ENCODE measurements at places on chromosomes 6 and 20.
A peak's percentile ranks its signal among the peaks of the same experiment; 100 is the strongest.

- H3K27ac ChIP-seq, result no peak overlapping the region
- peak; percentile 51 for DNase-seq
Measured at GRCh38 chr20:17854307-17854903, 114.2 kb downstream of the SNX5 start.

DNA sequence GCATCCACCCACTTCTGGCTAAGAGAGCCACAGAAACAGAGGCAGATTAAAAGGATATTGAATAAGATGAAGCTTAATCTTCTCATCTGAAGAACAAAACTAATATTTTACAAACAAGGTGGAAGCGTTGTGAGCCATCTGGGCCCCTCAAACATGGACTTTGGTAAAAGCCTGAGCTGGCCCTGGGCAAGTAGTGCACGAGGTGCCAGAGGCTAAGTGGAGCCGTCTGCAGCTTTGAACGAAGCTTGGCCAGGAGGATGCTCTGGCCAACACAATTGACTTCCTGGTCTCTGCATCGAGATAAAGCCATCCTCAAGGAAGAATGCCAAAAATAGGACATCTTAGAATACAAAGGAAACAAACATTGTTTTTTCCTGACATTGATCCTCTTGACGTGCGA, 53.2 kb upstream of the PLEKHG1 start:
- H3K27ac ChIP-seq, result no peak overlapping the region
- no peaks in the 10 kb centered on the region for H3K4me1 ChIP-seq
- no peaks in the 10 kb centered on the region for H3K36me3 ChIP-seq
- no peak for DNase-seq

DNA sequence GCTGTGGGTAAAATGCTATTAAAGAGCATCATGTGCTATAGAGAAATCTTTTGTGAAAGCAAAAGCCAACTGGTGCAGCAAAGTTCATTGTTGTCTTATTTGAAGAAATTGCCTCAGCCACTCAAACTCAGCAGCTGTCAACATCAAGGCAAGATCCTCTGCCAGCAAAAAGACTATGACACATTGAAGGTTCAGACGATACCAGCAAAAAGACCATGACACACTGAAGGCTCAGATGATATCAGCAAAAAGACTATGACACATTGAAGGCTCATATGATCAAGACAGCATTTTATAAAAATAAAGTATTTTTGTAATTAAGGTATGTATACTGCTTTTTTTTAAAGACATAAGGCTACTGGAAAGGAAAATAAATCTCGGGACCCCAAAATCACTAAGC, 118.4 kb upstream of the RUNX2 start:
- H3K4me3 ChIP-seq, result no peak overlapping the region
- H3K4me1 ChIP-seq, result no peaks in the 10 kb centered on the region
- no peak overlapping the region for H3K27ac ChIP-seq
- no peaks in the 10 kb centered on the region for H3K36me3 ChIP-seq

- H3K27ac ChIP-seq, result no peak overlapping the region
- no peaks in the 10 kb centered on the region for H3K4me1 ChIP-seq
- DNase-seq, result no peak
- H3K36me3 ChIP-seq, result peaks cover 15% of the 10 kb centered on the region
- no peaks in the 10 kb centered on the region for H3K27me3 ChIP-seq
- H3K4me3 ChIP-seq, result no peak overlapping the region
Measured at GRCh38 chr6:107066697-107067659, 39.0 kb downstream of the MTRES1 start.

DNA sequence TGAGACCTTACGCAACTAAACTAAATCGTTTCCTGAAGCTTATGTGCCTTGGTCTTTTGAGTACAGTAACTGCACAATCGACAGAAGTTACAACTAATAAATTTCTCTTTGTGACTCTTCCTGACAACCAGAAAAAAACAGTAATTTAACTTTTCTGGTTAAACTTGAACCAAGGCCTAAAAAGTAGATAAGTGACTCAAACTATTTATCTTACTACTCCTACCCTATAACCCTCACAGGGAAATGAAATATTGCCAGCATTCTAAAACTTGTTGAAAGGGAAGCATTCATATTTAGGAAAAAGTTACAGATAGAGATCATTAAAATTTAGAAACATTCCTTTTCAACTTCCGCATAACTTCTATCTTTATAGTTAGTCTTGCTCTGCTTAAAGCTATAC, 1034.4 kb downstream of the EYS start:
- H3K36me3 ChIP-seq, result no peaks in the 10 kb centered on the region
- H3K4me1 ChIP-seq, result no peaks in the 10 kb centered on the region
- H3K4me3 ChIP-seq, result no peak overlapping the region
- no peak for DNase-seq
- no peaks in the 10 kb centered on the region for H3K27me3 ChIP-seq
- H3K27ac ChIP-seq, result no peak overlapping the region

- peaks cover 9% of the 10 kb centered on the region for H3K4me1 ChIP-seq
- H3K4me3 ChIP-seq, result no peak overlapping the region
- no peak for DNase-seq
- no peaks in the 10 kb centered on the region for H3K27me3 ChIP-seq
- H3K36me3 ChIP-seq, result no peaks in the 10 kb centered on the region
Measured at GRCh38 chr20:23654000-23654399, 16.2 kb upstream of the CST3 start.

DNA sequence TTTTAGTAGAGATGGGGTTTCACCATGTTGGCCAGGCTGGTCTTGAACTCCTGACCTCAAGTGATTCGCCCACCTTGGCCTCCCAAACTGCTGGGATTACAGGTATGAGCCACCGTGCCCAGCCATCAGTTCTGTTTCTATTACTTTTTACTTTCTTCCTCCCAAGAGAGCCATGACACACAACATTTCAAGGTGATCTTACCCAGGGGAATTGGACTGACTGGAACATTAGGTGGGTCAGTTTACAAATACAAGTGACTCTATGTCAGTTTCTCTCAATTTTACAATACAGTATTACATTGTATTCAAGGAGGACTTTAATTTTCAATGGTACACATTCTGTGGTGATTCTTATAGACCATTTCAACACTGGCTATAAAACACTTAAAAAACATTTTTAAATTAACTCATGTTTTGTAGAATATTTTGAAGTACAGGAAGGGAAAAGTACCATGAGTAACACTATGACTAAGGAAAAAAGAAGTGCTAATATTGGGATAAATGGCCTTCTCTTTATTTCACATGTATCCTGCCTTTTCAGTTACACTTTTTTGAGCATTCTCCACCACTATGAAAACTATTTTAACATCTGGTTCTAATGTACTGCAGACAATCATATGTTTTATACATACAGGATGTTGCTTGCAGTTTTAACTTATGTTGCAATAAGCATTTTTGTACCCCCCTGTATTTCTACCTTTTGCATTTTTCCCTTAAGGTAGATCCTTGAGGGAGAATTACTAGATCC, 8.4 kb downstream of the TPBG start:
- no peak overlapping the region for H3K27ac ChIP-seq
- H3K36me3 ChIP-seq, result no peaks in the 10 kb centered on the region
- no peaks in the 10 kb centered on the region for H3K27me3 ChIP-seq
- DNase-seq, result no peak

- no peak overlapping the region for H3K4me3 ChIP-seq
- H3K36me3 ChIP-seq, result peaks cover 11% of the 10 kb centered on the region
- peaks cover 56% of the 10 kb centered on the region for H3K4me1 ChIP-seq
- peak overlapping the region; percentile 74 for H3K27ac ChIP-seq
- no peaks in the 10 kb centered on the region for H3K27me3 ChIP-seq
Measured at GRCh38 chr20:49853640-49854039, 41.0 kb downstream of the SLC9A8 start.

- DNase-seq, result no peak
- H3K36me3 ChIP-seq, result no peaks in the 10 kb centered on the region
- no peak overlapping the region for H3K27ac ChIP-seq
- H3K4me3 ChIP-seq, result no peak overlapping the region
- H3K27me3 ChIP-seq, result no peaks in the 10 kb centered on the region
Measured at GRCh38 chr6:24149836-24150235, 23.8 kb downstream of the NRSN1 start.

- no peak overlapping the region for H3K27ac ChIP-seq
- no peaks in the 10 kb centered on the region for H3K27me3 ChIP-seq
- H3K36me3 ChIP-seq, result no peaks in the 10 kb centered on the region
Measured at GRCh38 chr6:79833264-79833963, 113.9 kb downstream of the ELOVL4 start.

- DNase-seq, result no peak
- no peaks in the 10 kb centered on the region for H3K36me3 ChIP-seq
- H3K4me1 ChIP-seq, result no peaks in the 10 kb centered on the region
- no peaks in the 10 kb centered on the region for H3K27me3 ChIP-seq
- no peak overlapping the region for H3K27ac ChIP-seq
- H3K4me3 ChIP-seq, result no peak overlapping the region
Measured at GRCh38 chr20:16158090-16158975, 414.9 kb downstream of the KIF16B start.

DNA sequence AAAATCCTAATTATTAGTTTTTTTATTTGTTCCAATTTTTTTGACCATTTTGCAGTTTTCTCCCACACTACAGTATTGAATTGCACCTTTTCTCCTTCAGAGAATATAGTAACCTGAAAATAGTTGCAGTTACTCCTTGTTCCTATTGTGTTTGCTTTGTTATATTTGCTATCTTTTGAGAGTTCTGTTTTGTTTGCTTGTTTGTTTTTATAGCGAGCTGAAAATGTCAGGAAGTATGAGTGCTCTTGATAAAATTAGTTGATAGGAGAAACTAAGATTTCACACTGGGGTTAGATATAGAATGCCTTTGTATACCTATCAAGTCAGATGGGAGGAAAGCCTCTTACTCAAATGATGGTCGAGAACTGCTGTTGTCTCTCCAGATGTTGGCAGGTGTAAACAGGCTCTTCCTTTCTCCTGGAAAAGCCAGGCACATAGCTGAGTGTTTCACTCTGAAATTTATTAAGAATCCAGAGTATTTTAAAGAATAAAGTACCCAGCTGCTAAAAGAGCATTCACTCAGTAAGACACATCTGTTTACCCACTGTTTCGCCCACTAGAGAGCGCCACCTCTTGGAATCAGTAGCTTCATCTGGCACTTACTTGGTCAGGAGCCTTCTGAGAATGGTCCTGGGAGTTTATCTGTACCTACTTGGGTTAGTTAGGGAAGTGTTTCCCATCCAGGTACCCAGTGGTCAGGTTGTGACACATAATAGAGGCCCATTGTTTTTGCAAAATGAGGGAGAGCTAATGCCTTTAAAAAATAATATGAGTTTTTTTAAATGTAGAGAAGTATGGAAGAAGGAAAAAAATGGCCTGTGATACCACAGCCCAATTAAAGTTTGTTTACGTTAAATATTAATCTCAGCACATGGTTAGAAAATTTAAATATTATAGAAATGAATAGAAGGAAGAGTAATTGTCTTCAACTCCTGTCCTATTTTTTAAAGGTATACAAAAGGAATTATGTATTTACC, 11.2 kb downstream of the NT5DC1 start:
- no peaks in the 10 kb centered on the region for H3K4me1 ChIP-seq
- no peaks in the 10 kb centered on the region for H3K27me3 ChIP-seq
- no peak for DNase-seq
- H3K36me3 ChIP-seq, result peaks cover 72% of the 10 kb centered on the region
- no peak overlapping the region for H3K4me3 ChIP-seq
- H3K27ac ChIP-seq, result no peak overlapping the region

DNA sequence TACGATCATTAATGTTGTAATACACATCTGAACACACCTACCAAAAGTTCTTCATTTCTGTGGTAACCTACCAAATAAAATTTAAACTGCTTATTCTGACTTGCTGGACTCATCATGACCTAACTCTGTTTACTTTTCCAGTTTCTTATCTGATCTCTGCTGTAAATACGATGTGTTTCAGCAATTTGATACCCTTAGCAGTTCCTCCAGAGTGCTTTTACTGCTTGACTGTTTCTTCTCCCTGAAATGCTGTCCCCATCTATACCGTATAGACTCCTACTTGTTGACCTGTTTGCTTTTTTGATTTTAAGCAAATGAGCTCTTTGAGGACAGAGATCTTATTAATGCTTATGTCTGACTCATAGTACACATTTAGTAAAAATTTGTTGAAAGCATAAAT, 119.5 kb downstream of the SCAF8 start:
- no peaks in the 10 kb centered on the region for H3K27me3 ChIP-seq
- peaks cover 4% of the 10 kb centered on the region for H3K4me1 ChIP-seq
- no peak overlapping the region for H3K4me3 ChIP-seq
- H3K36me3 ChIP-seq, result no peaks in the 10 kb centered on the region

GRCh38 chr6:77038807-77039206, 424.5 kb downstream of the HTR1B start:
- no peak overlapping the region for H3K4me3 ChIP-seq
- H3K36me3 ChIP-seq, result no peaks in the 10 kb centered on the region
- no peak overlapping the region for H3K27ac ChIP-seq
- H3K27me3 ChIP-seq, result no peaks in the 10 kb centered on the region
- no peak for DNase-seq
- no peaks in the 10 kb centered on the region for H3K4me1 ChIP-seq

DNA sequence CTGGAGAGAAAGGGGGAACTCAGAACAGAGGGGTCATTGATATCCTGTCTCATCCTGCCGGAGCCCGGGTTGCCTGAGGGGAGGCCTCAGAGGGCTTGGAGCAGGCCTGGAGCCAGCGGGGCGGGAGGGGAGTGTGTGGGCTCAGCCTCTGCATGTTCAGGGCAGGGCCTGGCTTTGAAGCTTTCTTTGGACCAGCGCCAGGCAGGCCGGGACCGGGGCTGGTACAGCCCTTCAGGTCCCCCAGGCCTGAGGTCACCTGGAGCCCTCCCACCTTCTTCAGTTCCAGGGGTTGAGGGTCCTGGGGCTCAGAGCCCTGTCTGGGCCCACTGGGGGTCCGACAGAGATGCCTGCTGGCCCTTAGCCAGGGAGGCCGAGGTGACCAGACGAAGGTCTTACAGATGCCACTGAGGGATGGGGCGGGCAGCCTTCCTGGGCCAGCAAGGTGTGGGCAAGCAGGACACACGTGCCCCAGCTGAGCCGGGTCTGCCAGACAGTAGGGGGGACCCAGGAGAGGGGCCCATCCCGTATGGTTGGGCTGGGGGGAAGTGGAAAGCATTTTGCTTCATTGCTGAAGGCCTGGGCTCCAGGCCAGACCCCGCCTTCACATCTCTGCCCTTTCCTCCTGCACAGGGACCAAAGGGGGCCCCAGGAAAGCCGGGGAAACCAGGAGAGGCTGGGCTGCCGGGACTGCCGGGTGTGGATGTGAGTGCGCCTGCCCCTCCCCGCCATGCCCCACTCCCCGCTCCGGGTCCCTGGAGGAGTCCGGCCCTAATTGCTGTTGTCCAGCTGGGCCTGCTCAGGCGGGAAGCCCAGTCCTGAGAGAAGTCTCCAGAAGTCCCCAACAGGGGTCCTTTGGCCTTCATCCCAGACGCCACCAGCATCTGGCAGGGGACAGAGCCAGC, 2.0 kb downstream of the COL9A3 start:
- no peak for DNase-seq
- peaks cover 68% of the 10 kb centered on the region for H3K27me3 ChIP-seq
- no peak overlapping the region for H3K27ac ChIP-seq
- no peak overlapping the region for H3K4me3 ChIP-seq
- peaks cover 47% of the 10 kb centered on the region for H3K4me1 ChIP-seq

GRCh38 chr20:23627501-23627900, 10.3 kb downstream of the CST3 start:
- H3K27me3 ChIP-seq, result no peaks in the 10 kb centered on the region
- no peak overlapping the region for H3K27ac ChIP-seq
- peaks cover 5% of the 10 kb centered on the region for H3K4me1 ChIP-seq
- H3K36me3 ChIP-seq, result peaks cover 11% of the 10 kb centered on the region
- no peak overlapping the region for H3K4me3 ChIP-seq

- H3K27me3 ChIP-seq, result no peaks in the 10 kb centered on the region
- no peak for DNase-seq
- H3K4me1 ChIP-seq, result peaks cover 1% of the 10 kb centered on the region
- H3K27ac ChIP-seq, result no peak overlapping the region
Measured at GRCh38 chr6:144302701-144303372, 17.7 kb downstream of the UTRN start.

- H3K4me3 ChIP-seq, result no peak overlapping the region
- H3K36me3 ChIP-seq, result no peaks in the 10 kb centered on the region
- no peaks in the 10 kb centered on the region for H3K27me3 ChIP-seq
- DNase-seq, result no peak
Measured at GRCh38 chr20:62548471-62548870, 72.7 kb upstream of the GATA5 start.
